ENCODE measurements at places on chromosomes 13 and 19. TPM values are rescaled to one million over a fixed set of nuclear protein-coding genes. Genes with fewer than 3 reads are reported as not detected.

GRCh38 chr13:31755803-31756212, 16.5 kb downstream of the RXFP2 start:
- no peaks in the 10 kb centered on the region for H3K36me3 ChIP-seq
- no peaks in the 10 kb centered on the region for H3K4me1 ChIP-seq
- no peak overlapping the region for H3K27ac ChIP-seq
- no peak for DNase-seq
- no peak overlapping the region for H3K4me3 ChIP-seq
- H3K27me3 ChIP-seq = peaks cover 6% of the 10 kb centered on the region

DNA sequence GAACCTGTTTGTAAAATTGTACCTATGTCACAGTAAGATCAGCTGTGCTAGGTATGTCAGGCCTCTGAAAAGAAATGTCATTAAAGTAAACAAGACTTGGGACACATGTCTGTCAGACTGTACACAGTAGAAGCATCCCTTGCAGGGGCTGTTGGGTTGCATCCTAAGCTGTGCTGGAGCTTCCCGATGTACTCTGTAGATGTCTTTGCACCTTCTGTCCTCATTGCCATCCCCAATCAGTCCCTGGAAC, 48.7 kb upstream of the GPR183 start:
- H3K27me3 ChIP-seq = no peaks in the 10 kb centered on the region
- no peak for DNase-seq
- H3K27ac ChIP-seq = peak overlapping the region; percentile 93
- H3K4me3 ChIP-seq = peak overlapping the region; percentile 56
- H3K36me3 ChIP-seq = peaks cover 87% of the 10 kb centered on the region

GTF3A gene
- total RNA-seq = 282 TPM

CLIP3 gene
- total RNA-seq = 0.74 TPM

GRCh38 chr13:43074824-43075510, 51.6 kb downstream of the DNAJC15 start:
- peaks cover 20% of the 10 kb centered on the region for H3K36me3 ChIP-seq
- H3K27me3 ChIP-seq = no peaks in the 10 kb centered on the region
- peak; percentile 39 for DNase-seq
- peaks cover 43% of the 10 kb centered on the region for H3K4me1 ChIP-seq

MIA gene
- total RNA-seq = not detected

Measured in activated CD8-positive, alpha-beta T cell treated with anti-CD3 and anti-CD28 coated beads for 36 hours (primary cell).